Neural crest cell (in vitro differentiated cells): ENCODE measurements at places on chromosomes 12 and 14. TPM values are rescaled to one million over a fixed set of nuclear protein-coding genes. Genes with fewer than 3 reads are reported as not detected.
A peak's percentile ranks its signal among the peaks of the same experiment; 100 is the strongest.

DNA sequence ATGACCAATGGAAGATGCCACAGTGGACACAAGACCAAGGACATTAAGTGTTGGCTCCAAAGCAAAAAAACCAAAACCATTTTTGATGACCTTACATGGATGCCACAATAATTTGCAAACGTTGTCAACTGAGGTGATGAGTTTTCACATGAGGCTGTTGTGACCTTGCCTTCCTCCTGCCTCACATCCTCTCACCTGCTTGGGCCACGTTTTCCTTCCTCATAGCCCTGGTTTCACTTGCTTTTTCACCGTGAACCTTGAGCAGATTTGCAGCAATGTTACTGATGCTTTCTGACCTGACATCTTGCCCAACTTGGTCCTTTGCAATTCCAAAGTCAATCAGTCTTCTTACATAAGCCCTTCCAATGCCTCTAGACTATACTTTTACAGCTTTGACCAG lies 3.7 kb downstream of the KRT6B start:
- no peak for DNase-seq
- no peaks in the 10 kb centered on the region for H3K36me3 ChIP-seq
- no peak overlapping the region for H3K4me3 ChIP-seq
- H3K27me3 ChIP-seq: peaks cover 21% of the 10 kb centered on the region
- no peaks in the 10 kb centered on the region for H3K4me1 ChIP-seq

- peaks cover 14% of the 10 kb centered on the region for H3K4me1 ChIP-seq
- H3K36me3 ChIP-seq: no peaks in the 10 kb centered on the region
- DNase-seq: no peak
- H3K27ac ChIP-seq: no peak overlapping the region
- no peak overlapping the region for H3K4me3 ChIP-seq
- H3K27me3 ChIP-seq: peaks cover 4% of the 10 kb centered on the region
These were observed 36.6 kb downstream of the CCNK start for GRCh38 chr14:99517643-99518381.

DNA sequence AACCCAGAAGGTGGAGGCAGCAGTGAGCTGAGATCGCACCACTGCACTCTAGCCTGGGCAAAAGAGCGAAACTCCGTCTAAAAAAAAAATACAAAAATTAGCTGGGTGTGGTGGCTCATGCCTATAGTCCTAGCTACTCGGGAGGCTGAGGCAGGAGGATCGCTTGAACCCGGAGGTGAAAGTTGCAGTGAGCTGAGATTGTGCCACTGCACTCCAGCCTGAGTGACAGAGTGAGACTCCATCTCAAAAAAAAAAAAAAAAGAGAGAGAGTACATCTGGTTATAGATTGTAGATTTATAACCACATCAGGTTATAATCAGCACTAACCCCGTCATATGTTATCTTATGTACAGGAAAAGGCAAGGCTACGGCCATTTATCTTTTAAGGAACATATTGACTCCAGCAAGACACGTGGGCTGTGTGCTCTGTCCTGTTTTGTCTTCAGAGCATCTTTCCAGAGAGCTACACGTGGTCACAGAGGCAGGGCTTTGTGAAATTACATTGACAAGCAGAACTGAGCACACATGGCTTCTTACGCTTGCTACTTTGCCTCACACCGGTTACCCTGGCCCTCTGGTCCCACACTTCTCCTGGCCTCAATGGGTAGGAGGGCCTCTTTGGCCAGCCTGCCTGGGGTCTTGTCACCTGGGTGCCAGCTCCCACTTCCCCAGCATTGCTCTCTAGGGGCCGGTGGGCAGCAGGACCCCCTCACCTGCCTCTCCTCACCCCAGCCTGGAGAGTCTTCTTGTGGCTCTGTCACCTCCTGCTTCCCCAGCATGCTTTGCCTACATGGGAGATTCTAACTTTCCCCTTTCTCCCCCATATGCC lies 6.8 kb upstream of the DYNC1H1 start:
- H3K27ac ChIP-seq: no peak overlapping the region
- H3K27me3 ChIP-seq: peaks cover 2% of the 10 kb centered on the region
- no peaks in the 10 kb centered on the region for H3K36me3 ChIP-seq
- peaks cover 14% of the 10 kb centered on the region for H3K4me1 ChIP-seq
- no peak for DNase-seq
- no peak overlapping the region for H3K4me3 ChIP-seq

DNA sequence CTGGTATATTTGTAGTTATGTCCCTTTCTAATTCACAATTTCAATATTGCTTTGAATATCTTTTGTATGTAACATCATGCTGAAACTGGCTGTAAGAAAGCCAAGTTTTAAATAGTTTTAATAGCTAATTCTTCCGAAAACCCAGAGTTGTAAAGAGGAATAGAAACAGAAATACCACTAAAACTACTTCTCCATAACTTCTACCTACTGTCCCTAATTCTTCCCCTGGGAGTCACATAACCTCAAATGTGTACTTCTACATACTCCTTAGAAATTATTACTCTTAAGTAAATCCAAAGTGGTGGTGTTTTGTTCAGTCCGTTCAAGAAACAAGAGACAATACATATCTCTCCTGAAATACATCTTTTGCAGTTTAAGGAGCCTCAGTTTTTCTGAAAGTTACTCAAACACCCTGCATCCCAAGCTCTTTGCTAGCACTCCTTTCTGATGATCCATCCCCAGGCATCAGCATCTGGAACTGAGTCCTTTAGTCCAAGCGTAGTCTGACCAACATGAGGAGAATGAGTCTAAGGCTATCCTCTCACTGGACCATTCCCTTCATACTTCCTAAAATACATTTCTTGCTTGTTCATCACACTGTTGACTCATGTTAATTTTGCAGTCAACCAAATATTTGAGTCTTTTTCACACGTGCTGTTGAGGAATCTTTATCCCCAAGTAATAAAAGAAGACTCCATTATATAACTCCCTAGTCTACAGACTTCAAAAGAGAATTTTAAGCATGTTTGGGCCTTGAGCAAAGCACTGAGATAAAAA lies 214.3 kb upstream of the NUDT4 start:
- no peak overlapping the region for H3K4me3 ChIP-seq
- peaks cover 3% of the 10 kb centered on the region for H3K36me3 ChIP-seq
- DNase-seq: no peak
- no peak overlapping the region for H3K27ac ChIP-seq
- no peaks in the 10 kb centered on the region for H3K27me3 ChIP-seq
- H3K4me1 ChIP-seq: peaks cover 15% of the 10 kb centered on the region

Gene TAS2R43
- 0.30 and 0.47 TPM in 2 replicates for total RNA-seq

- peak overlapping the region; percentile 92 for H3K27ac ChIP-seq
- peaks cover 17% of the 10 kb centered on the region for H3K36me3 ChIP-seq
- peaks cover 22% of the 10 kb centered on the region for H3K27me3 ChIP-seq
- H3K4me3 ChIP-seq: peak overlapping the region; percentile 74
These were observed 92.7 kb upstream of the PRMT8 start for GRCh38 chr12:3398196-3398789.

- no peak overlapping the region for H3K27ac ChIP-seq
- DNase-seq: no peak
- no peaks in the 10 kb centered on the region for H3K36me3 ChIP-seq
- no peak overlapping the region for H3K4me3 ChIP-seq
- H3K27me3 ChIP-seq: peaks cover 5% of the 10 kb centered on the region
These were observed 33.3 kb upstream of the BEGAIN start for GRCh38 chr14:100620255-100621100.

Gene LRTM2
- 0.19 TPM in 1 of 2 replicates, not detected in the other for total RNA-seq

Gene C12orf54
- not detected in 2 replicates for total RNA-seq

GRCh38 chr12:48032597-48032996 lies 28.3 kb upstream of the COL2A1 start:
- no peaks in the 10 kb centered on the region for H3K36me3 ChIP-seq
- peak overlapping the region; percentile 50 for H3K27ac ChIP-seq
- DNase-seq: no peak
- H3K27me3 ChIP-seq: no peaks in the 10 kb centered on the region
- H3K4me1 ChIP-seq: peaks cover 93% of the 10 kb centered on the region

Gene PPFIA2
- total RNA-seq: 4.1 and 8.3 TPM in 2 replicates

DNA sequence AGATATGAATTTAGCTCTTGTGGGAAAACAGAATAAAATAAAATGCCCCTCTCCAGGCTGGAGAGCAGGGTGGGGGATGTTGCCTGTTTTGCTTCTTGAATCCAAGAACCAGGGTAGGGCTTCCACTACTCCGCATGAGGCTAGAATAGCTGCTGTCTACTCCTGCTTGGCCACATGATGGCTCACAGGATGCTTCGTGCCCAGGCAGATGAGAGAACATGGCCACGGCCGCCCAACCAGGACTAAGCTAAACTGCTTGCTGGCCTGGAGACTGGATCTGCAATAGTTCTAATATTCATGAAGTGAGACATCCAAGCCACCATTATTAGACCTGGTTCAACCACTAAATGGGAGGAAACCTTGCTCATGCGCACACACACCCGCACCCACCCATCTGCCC lies 122.2 kb upstream of the METAP2 start:
- no peak overlapping the region for H3K27ac ChIP-seq
- DNase-seq: no peak
- H3K4me3 ChIP-seq: no peak overlapping the region
- H3K27me3 ChIP-seq: peaks cover 7% of the 10 kb centered on the region
- H3K36me3 ChIP-seq: no peaks in the 10 kb centered on the region

Gene OXA1L
- 121 and 125 TPM in 2 replicates for total RNA-seq

DNA sequence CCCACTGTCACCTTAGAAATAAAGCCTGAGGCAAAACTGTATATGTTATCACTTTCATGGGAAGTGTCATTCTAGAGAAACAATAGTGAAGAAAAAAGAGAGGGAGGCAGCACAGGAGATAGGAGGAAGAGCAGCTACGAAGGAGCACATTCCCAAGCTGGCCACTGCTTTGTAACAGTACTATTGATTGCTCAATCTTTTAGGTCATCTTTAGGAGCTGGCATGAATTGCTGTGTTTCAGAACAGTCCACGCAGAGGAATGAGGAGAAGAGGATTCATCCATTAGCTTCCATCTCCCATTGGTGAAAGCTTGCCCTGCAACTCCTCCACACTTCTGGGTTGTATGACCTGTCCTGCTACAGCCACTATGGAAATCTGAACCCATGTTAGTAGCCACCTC lies 372.5 kb upstream of the DDHD1 start:
- no peak overlapping the region for H3K4me3 ChIP-seq
- no peak for DNase-seq
- peak overlapping the region; percentile 35 for H3K27ac ChIP-seq
- peaks cover 4% of the 10 kb centered on the region for H3K4me1 ChIP-seq

DNA sequence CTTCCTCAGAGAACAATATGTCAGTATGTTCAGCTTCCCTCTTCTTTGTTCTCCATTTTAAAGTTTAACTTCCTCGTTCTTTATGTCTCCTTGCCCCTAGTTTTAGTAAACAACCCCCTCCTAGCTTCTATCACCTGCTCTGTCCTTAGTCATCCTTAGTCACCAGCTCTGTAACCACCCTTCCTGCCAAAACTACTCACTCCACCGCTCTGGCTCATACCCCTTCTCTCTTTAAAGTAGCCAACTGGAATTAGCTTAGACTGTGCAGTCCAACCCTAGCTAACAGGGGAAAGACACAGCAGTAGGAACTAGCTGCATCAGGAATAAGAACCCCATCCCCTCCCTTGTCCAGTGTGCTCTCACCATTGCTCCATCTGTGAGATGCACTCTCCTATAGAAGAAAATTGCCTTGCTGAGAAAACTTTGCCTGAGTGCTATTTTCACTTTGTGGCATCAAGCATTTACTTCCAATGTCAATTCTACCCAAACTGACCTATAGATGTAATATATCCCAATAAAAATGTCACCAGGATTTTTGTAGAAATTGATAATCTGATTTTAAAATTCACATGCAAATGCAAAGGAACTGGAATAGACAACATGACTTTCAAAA lies 603.2 kb downstream of the C12orf50 start:
- H3K4me1 ChIP-seq: no peaks in the 10 kb centered on the region
- no peaks in the 10 kb centered on the region for H3K27me3 ChIP-seq
- no peak for DNase-seq
- H3K4me3 ChIP-seq: no peak overlapping the region
- no peak overlapping the region for H3K27ac ChIP-seq

Gene TSPAN8
- total RNA-seq: not detected in 2 replicates

DNA sequence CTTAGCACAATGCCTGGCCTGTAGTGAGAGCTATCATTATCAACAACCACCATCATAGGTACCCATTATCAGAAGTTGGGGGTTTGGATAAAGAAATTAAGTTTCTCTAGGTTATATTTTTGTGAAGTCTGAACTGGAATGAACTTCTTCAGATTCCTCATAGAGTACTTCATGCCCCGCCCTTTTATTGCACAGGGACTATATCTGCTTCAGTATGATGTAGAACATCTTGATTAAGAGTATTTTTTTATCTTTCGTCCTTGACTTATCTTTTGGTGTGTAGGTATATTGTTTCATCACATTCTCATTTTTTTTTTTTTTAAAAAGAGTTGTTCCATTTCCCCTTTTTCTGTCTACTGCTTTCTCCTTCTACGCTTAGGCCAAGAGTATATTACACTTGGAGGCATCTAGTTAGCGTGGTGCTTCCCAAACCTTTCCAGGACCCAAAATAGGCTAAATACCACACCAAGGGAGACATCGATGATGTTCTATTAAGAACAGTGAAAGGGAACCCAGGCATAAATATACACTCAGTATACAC lies 467.5 kb downstream of the ZFP36L1 start:
- H3K4me3 ChIP-seq: no peak overlapping the region
- no peak overlapping the region for H3K27ac ChIP-seq
- no peaks in the 10 kb centered on the region for H3K36me3 ChIP-seq

DNA sequence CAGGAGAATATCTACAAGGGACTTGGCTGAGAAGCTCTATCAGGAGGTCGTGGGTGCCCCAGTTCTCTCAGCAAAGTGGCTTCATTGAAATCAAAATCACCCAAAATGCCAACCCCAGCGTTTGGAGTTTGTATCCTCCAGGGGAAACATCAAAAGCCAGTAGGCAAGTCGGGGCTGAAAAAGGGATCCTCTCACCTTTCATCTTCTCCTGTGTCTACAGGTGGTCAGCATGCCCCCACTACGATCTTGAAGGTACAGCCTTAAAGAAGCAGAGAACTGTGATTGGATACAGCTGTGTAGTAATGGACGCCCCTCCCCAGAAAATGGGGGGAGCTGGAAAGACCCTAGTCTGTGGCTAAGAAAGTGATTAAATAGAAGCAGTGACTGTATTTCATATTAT lies 22.2 kb downstream of the HRK start:
- H3K4me3 ChIP-seq: no peak overlapping the region
- peaks cover 39% of the 10 kb centered on the region for H3K4me1 ChIP-seq
- H3K36me3 ChIP-seq: no peaks in the 10 kb centered on the region

Gene EDDM3A
- total RNA-seq: not detected in 2 replicates

Gene SLC39A2
- 0.36 and 0.37 TPM in 2 replicates for total RNA-seq
